CD4-positive, alpha-beta T cell treated with Interleukin-10 for 1 hour (primary cell): ENCODE measurements at places on chromosomes 12 and 14.
A peak's percentile ranks its signal among the peaks of the same experiment; 100 is the strongest.

DNA sequence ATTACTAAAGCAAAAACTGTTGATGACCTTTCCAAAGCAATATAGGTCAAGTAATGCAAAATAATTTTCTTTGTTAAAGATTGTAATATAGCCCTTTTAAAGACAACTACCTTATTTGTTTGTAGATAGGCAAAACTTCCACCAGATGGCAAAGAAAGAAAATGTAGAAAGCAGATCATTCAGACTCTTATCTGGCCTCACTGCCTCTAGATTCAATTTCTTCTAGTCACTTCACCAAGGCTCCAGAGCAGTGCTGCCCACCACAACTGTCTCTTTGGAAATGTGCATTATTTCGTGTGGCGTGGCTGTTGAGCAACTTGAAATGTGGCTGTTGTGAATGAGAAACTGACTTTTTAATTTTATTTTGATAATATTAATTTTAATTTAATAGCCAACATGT is 127.1 kb downstream of the ITPR2 start:
- no peak for DNase-seq

- no peak for DNase-seq
Observed at GRCh38 chr12:90112666-90113065, 404.0 kb upstream of the ATP2B1 start.

DNA sequence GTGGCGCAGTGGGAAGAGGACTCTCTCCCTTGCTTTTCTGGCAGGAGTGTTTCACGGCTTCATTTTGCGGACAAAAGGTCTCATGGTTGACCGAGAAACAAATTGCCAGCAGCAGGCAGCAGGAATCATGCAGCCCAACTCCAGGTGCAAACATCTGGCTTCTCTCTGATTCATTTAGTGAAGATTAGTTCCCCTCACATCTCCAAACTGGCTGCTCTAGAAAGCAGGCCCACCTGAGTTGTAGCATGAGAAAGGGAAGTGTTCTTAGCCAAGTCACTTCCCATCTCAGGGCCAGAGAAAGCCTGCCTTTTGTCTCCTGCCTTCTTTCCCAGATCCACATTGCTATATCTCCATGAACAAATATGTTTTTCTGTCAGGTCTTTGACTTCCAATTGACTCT is 120.8 kb upstream of the CCDC196 start:
- DNase-seq = no peak

- no peak for DNase-seq
Observed at GRCh38 chr14:29684926-29685325, 242.7 kb downstream of the PRKD1 start.

DNA sequence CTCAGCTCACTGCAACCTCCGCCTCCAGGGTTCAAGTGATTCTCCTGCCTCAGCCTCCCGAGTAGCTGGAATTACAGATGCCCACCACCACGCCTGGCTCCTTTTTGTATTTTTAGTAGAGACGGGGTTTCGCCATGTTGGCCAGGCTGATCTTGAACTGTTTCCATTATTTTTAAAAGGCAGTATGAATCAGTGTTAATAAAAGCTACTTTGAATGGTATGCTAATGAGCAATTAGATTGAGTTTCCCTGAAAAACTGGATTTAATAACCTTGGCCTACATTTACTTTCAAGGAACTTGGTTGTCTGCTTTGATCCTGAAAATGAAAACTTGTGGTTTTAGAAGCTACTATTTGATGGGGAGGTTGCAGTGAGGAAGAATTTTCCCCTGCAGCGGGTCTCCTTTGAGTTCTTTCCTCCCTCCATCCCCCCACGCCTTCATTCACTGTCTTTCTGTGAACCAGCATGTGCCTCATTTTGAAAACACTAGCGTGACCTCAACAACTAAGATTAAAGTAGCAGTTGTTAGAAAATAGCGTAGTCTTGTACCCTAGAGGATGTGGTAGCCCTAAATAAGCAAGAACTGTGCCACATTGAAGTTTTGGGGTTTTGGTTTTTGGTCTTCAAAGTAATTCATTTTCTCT is 17.8 kb upstream of the RPS6KA5 start:
- peak; percentile 67 for DNase-seq
